ENCODE measurements at places on chromosomes 6 and 20.

DNA sequence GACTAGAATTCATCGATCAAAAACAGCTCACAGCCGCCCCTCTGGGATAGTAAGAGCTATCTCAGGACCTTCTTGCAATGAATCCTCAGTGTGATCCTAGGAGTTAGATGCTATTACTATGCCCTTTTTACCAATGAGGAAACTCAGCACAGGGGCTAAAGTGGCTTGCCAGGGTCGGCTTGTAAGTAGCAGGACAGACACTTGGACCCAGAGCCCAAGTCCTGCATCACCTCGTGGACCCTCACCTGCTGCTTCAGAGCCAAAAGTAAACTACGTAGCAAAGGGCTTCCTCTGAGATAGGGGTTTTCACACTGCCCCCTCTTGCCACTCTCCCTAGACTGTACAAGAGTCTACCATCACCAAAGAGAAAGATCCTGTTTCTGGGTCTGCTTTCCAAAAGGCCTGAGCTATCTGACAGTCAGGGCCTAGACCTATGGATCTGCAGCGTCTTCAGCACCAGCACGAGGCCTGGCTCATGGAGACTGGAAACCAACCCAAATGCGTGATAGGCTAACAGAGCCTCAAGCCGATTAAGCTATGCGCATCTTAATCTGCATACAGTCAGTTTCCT, 172.3 kb downstream of the ANKRD60 start:
- no peak for DNase-seq

- peak; percentile 27 for DNase-seq
Measured at GRCh38 chr20:34475979-34476736, 40.1 kb upstream of the DYNLRB1 start.

- no peak for DNase-seq
Measured at GRCh38 chr6:95805699-95806098, 210.1 kb upstream of the FUT9 start.

- no peak for DNase-seq
Measured at GRCh38 chr20:57698867-57699275, 10.9 kb downstream of the PMEPA1 start.

DNA sequence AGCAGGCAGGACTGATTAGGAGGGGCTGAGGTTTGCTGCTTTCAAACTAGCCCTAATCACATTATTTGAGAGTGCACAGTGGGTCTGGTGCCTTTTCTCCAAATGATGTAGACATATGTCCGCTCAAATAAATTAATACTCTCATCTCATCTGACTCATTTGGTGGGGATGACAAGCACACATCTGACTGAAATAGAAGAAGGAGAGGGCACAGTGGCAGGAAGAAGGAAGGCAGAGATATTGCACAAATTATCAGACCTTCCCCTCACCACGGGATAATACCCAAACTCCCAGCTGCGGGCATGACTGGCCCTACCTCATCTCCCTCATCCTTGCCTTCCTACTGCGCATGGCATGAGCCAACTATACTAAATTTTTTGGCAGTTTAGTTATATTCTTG, 33.9 kb upstream of the TNFRSF21 start:
- no peak for DNase-seq

GRCh38 chr20:3106658-3107463, 22.3 kb upstream of the AVP start:
- DNase-seq = no peak

DNA sequence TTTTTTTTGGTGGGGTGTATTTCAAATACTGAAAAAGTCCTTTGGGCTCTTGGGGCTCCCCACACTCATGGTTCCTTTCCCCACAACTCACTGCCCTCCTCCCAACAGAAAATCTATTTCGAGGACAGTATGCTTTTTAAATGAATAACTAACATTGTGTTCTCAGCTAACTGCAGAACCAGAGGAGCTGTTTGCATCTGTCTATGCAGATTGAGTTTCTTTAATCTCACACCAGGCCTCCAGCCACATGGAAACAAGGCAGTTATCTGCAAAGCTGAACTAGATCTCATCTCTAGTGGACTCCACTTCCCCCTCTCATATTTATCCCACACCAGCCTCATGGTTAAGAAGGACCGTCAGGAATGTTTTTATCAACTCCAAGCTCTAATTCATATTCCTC, 955.1 kb downstream of the KIF16B start:
- no peak for DNase-seq

GRCh38 chr20:49505518-49505917, 23.1 kb upstream of the KCNB1 start:
- no peak for DNase-seq

- no peak for DNase-seq
Measured at GRCh38 chr6:43734294-43734665, 35.7 kb upstream of the VEGFA start.

- no peak for DNase-seq
Measured at GRCh38 chr6:17156112-17156921, 54.5 kb downstream of the STMND1 start.

DNA sequence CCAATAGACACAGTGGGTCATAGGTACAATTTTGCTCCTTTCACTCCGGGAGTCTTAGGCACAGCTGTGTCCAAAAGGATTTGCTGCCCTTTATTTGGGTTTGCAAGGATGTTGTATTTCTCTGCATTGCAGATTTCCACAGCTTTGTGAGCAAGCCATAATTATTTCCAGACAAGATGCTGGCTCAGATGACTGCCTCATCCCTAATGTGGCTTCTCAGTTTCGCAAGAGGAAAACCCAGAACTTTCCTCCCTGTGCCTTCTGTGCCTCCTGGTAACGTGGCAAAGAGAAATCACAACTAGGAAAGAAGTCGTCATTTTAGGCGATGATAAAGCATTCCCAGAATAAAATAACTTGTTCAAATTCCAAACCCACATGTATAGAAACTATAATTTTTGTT, 33.7 kb downstream of the FAM50B start:
- DNase-seq = no peak

GRCh38 chr6:66278115-66278514, 571.1 kb upstream of the EYS start:
- no peak for DNase-seq

DNA sequence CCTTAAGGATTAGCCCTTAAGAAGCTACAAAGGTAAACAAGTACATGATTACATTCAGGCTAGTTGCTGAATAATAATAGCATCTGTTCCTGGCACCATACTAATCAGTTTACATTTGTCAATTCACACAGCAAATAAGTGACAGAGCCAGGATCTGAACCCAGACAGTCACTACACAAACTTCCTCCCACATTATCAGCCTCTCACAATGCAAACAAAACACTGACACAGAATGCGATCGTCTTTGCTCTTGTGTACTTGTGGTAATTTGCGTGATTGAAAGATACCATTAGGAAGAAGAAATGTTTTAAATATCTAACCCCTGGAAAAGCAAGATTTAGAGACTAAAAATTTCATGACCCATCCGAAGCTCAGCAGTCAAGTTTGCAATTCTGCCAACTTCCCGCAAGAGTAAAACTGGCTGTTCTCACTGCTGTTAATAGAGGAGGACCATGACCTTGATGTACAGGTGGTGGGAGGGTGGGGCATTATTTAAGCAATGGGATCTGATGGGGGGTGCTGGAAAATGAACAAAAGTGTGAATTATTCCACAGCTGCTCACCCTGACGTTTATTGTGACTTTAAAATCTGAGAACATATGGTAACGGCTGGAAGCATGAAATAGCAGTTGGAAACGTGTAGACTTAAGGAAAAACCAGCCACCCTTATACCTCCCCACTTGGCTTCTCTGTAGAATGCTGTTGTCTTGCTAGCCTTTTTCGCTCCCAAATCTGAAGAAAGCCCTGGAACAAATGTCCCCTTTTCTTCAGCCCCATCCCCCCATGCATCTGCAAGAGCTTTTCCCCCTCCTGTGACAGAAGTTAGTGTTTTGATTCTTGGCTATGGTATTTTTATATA, 95.3 kb upstream of the ARMC2 start:
- no peak for DNase-seq

DNA sequence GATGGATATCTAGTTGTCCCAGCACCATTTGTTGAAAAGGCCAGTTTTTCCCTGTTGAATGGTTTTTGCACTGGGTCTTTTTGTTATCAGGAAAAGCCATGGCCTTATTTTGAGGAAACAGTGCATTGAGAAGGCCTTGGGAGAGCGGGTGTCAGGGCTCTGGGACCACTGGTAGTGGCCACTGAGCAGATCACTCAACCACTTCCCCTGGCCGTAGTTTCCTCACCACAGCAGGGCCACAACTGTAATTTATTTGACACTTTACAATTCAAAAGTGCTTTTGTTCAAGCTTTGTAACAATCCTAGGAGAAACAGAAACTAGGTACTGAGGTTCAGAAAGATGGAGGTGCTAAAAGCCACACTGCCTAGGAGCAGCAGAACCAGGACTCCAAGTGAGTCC, 281.8 kb downstream of the GMDS start:
- DNase-seq = no peak

DNA sequence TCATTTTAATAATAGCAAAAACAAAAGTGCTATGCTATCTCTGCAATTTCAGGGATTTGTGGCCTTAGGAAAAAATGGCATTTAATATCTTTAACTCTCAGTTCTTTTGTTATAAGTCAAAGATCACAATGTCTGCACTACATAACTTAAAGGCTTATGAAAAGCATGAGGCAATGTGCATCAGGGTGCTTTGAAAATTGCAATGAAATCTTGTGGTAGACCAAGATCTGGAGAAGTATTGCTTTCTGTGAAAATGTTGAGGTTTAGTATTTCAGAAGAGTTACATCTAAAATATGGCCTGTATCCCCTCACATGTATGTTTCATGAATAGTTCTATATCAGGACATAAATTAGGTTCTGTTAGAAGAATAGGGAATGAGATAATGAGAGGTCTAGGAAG, 200.6 kb downstream of the MEI4 start:
- no peak for DNase-seq

DNA sequence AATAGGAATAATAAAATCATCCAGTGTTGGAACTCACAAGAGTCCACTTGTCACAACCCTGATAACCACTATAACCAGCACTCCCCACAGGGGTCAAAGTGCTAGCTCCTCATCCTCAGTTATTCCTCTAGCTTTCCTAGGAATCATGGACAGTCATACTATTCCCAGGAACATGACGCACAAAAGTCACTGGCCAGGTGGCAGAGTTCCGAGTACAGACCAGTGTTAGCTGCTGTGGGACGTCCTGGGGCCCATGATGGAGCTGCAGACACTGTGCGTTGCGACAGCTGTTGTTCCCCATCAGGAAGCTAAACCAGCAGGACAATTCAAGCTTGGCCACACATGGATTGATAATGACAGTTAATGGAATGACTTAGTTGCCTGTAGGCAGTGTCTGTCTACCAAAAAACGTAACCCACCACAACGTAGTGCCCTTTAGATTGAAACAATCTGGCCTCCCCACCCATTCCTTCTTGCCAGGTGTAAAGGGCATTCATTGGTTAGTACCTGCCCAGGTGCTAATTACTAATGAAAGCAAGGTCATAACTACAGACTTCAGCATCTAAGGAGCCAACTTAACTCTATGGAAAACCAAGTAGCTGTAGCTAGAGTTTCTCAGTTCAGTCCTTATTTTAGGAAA, 17.4 kb downstream of the EZR start:
- DNase-seq = no peak

- no peak for DNase-seq
Measured at GRCh38 chr6:31170987-31171671, 647 bp upstream of the POU5F1 start.

DNA sequence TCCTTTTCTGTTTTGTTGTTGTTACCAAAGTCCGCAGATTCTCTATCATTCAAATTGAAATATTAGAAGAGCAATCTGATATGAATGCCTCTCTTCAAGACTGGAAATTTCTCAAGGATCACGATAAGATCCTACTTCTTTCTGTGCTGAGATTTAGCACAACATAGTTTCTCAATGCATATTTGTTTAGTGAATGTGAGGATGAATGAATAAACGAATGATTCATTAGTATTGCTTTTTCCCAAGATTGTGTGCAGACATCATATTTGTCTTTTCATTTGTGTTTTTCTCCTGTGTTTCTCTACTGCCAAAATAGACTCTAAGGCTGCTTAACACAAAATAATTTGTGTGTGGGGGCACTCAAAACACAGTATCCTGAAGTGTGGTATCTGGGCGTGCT, 862.7 kb upstream of the MAP3K7 start:
- no peak for DNase-seq

DNA sequence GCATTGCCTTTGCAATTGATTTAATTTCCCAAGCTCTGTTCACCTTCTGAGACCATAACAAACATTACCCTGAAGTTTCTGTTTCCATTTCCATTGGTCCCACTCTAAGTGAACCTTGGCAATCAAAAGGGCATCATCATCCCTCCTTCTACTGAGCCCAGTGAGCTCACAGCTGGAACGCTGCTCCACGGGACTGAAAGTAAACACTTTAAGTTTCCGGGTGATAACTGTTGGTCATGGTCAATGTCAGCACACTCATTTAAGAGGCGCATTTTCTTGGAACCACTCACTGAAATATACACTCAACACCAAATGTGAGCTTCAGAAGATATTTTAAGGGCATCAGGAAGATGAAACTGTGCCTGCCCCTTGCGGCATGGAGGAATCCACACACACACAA, 37.1 kb upstream of the RPS6KA2 start:
- no peak for DNase-seq

- no peak for DNase-seq
Measured at GRCh38 chr6:108654465-108655106, 93.9 kb downstream of the FOXO3 start.

DNA sequence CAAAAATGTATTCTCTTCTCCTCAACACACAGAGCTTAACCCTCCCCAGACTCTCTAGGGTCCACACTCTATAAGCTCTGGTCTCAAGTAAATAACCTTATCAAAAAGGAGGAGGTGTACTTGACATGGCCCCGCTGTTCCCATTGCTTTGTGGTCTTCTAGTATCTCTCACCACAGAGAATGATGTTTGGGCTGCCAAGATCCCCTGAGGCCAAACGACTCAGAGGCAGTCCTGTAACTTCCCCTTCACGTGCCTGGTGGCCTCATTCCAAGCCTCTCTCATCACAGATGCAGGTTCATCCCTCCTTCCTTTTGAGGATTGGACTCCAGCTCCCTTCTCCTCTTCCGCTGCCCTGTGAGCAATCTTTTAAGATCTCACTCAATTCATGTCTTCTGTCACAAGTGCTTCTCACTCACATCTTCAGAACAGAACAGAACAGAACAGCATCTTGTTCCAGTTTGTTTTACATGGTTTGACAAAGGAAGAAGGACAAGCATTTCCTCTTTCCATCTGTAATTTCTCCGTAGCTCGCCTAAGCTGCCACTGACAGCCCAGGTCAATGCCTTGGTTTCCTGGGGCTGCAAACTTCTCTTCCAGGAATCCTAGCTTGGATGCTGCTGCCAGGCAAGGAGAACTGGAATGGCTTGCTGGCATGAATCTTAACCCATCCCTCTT, 541.5 kb downstream of the CD83 start:
- no peak for DNase-seq

DNA sequence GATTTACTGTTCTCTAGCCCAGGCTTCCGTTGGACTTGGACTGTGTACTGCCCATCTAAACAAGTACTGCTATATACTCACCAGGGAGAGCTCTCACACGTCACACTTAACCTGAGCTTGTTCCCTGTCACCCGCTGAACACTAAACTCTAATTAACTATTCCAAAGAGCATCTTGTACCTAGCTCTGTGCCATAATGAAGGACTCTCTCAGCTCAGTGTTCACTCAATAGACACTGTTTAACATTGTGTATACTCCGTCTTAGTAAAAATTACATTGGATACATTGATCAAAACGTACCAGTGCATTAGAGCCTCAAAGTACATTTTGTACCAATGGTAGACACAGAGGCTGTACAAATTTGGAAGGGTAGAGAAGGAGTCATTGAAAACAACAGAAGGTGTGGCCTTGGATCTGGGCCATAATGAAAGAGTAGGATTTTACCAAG, 55.4 kb upstream of the EPHA7 start:
- DNase-seq = no peak

- DNase-seq = no peak
Measured at GRCh38 chr6:132607544-132608233, 16.4 kb downstream of the TAAR2 start.

Data from stimulated activated CD8-positive, alpha-beta memory T cell treated with anti-CD3 and anti-CD28 coated beads, Interleukin-15, amount 100 ng/mL, for 48 hours (primary cell).